NCI-H1105 (cell line): ENCODE measurements at places on chromosomes 6 and 20.
A peak's percentile ranks its signal among the peaks of the same experiment; 100 is the strongest.

DNA sequence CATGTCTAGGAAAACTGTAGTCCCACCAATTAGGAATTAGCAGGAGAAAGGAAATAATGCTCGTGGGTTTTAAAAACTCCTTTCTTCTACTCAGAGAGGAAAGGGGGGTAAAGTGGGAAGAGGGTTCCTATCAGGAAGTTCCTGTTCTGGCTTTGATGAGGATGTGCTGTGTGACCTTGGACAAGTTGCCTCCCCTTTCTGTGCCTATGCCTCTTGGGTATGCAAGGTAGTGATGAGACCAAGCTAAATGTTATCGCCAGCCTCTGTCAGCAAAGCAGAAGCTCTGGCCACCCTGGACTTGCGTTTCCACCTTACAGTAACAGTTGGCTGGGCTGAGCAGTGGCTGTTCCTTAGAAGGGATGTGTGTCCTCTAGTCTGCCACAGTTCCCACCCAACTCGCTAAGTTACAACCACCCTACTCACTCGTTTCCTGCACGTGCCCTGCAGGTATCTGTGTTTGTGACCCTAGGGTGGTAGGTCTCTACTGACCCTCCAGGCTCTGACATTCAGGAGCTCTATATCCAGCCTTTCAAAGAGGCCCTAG is 110.0 kb downstream of the PREX1 start:
- DNase-seq, result no peak

DNA sequence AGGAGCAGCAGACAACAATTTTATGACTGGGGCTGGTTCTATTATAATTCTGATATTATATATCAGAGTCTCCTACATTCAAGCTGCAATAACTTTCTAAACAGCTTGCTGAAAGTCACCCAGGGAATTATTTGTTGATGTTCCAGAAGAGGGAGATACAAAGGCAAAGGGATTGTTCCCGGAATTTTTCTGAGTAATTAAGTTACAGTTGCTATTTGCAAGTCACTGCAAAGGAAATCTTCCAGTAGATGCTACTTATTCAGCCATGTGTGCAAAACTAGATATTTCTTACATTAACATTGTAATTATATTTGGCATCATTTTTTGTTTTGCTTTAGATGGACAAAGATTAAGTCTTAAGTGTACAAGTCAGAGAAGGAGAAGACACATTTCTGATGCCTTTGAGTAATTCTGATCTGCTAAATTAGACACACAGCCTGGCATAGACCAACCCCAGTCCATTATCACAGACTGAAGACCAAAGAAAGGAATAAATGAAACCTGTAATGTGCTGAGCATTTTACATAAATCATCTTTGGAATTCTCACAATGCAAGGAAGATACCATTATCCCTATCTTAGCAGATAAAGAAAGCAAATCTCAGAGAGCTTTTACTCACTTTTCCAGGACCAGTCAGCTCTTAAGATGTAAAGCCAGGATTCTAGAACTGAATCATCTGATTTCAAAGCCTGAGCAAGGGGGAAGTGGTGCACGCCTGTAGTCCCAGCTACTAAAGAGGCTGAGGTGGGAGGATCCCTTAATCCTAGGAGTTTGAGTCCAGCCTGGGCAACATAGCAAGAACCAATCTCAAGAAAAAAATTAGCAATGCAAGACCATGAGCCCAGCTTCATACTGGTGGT is 62.6 kb upstream of the AKAP12 start:
- DNase-seq, result no peak

DNA sequence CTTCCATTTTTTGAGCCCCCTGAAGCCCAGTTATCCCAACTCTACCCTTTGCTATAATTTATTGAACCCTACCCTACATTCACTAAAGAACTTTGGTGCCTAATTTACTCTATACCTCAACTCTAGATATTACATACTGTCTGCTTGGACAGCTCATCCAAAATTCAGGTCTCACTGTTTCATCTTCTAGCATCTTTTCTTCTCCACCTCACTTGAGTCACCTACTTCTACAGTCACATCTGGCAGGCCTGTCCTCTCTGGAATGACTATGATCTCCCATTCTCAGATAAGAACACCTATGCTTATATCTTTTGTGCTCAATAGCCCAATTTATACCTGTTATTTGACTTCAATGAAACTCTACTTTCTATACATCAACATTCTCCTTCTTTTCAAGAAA is 58.0 kb downstream of the SHPRH start:
- no peak for DNase-seq

DNA sequence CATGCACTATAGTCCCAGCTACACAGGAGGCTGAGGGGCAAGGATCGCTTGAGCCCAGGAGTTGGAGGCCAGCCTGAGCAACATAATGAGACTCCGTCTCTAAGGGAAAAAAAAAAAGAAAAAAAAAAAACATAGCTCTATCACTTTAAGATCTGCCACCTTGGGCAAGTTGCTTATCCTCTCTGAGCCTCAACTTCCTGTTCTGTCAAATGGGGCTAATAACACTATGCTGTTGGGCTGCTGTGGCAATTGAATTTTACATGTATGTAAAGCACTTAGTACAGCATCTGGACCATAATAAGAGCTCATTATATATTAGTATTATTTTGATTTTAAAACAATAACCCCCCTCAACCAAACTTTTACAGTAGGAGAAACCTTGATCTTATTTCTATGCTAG is 141.5 kb downstream of the ATXN1 start:
- no peak for DNase-seq

- no peak for DNase-seq
These were observed 13.4 kb upstream of the GHRH start for GRCh38 chr20:37274851-37275524.

GRCh38 chr6:101776919-101777350 is 383.4 kb downstream of the GRIK2 start:
- DNase-seq, result peak; percentile 38
